Endothelial cell of coronary artery (primary cell): ENCODE measurements at places on chromosomes 1 and 21. TPM values are rescaled to one million over a fixed set of nuclear protein-coding genes. Genes with fewer than 3 reads are reported as not detected.

ANGPTL7 gene
- not detected in 2 replicates for total RNA-seq

TDRD5 gene
- not detected in 2 replicates for total RNA-seq

MAP3K21 gene
- total RNA-seq, result 0.27 and 0.38 TPM in 2 replicates

BARHL2 gene
- total RNA-seq, result not detected in 2 replicates

C1orf167 gene
- 0.09 TPM in 1 of 2 replicates, not detected in the other for total RNA-seq
